ENCODE measurements at places on chromosomes 7 and 10.

- no peak for DNase-seq
These were observed 9.6 kb downstream of the NEURL1 start for GRCh38 chr10:103502849-103503660.

DNA sequence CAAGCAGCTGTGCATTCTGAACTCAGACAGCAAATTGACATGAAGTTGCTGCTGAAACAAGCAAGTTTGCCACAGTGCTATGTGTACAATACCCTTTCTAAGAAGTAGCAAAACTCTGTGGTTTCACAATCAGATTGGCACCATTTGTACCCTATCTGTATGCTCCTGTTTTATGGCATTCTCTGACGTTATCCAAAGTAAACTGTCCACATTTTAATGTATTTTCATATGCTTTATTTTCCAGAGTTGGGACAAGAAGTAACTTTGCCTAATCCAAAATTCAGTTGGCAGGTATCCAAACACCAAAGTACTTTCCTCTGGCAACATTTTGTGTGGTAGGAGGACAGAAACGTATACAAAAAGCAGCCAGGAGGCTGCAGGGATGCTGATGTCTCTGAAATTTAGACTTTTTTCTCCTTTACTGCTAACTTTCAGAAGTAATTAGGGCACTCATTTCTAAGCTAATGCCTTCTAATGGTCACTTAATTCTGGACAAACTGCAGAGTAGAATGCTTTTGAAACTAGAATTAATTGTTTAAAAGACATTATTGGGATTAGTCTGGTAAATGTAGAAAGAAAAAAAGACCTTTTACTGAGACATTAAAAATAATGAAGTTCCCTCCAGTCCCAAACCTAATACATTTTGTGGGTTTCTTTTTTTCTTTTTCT lies 414.7 kb upstream of the NRP1 start:
- DNase-seq: no peak

GRCh38 chr10:75722020-75722419 lies 290.6 kb downstream of the LRMDA start:
- DNase-seq: no peak

DNA sequence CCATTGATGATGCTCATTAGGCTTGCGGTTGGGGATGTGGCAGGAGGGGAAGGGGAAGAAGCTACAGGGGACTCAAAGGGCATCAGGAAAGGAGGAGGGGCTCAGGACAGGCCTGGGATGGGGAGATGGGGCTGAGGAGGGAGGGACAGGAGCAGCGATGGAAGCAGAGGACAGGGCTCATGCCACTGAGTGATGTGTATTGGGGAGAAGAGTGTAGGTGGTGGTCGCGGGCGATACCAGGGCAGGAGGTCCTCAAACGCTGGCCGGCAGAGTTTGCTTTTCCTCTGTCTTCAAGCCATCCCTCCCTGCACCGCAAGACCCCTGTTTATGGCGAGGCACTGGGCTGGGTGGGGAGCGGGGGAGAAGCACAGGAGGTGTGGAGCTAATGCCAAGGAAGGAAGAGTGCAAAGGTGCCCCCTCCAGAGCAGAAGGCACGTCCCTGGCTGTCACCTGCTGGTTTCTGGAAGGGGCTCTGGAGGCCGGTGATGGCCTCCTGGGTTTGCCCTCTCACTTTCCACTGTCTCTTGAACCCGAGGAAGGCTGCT lies 134.7 kb downstream of the SVIL start:
- no peak for DNase-seq

DNA sequence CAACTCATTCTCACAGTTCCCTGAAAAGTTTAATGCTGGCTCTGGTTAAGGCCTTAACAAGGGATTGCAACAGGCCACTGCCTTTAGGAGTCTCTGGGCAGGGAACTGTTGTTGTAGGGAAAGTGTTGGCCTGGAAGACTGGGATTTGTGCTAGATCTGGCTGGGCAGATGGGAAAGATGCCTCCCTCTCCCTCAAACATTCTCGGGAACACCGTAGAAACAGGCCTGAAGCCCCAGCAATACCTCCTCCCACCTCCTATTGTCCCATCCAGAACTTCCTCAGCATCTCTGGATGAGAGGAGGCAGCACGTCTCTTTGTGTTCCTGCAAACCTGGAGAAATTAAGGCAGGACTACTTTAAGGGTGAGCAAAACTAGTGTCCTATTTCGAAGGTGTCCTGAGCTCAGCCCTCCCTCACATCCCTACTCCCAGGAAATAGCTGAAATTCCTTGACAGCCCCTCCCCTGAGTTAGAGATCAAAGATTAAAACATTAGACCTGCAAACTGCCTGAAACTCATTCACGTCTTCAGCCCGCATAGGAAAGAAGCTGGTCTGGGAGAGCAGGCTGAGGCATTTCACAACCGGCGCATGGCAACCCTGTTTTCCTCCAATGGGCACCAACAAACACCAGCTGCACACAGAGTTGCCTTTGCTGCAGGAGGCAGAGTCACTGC lies 10.9 kb upstream of the MAP3K8 start:
- DNase-seq: no peak

GRCh38 chr7:157003756-157004520 lies 6.5 kb downstream of the MNX1 start:
- no peak for DNase-seq

DNA sequence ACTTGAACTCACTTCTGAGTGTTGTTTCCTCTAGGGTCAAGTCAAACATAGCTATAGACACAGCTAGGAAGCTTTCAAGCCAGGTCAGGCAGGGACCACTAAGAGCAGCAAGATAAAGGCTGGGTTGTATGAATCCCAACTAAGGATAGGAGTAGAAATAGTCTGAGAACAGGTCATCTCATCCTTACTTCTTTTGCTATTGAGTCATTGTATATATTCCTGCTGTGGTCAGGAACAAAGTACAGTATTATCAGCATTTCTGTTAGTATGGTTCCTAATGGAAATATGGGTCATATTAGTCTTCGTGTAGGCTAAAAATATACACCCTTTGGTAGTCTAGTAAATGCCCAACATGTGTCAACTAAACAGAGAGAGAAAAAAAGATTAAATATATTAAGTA lies 145.3 kb downstream of the BTAF1 start:
- no peak for DNase-seq

DNA sequence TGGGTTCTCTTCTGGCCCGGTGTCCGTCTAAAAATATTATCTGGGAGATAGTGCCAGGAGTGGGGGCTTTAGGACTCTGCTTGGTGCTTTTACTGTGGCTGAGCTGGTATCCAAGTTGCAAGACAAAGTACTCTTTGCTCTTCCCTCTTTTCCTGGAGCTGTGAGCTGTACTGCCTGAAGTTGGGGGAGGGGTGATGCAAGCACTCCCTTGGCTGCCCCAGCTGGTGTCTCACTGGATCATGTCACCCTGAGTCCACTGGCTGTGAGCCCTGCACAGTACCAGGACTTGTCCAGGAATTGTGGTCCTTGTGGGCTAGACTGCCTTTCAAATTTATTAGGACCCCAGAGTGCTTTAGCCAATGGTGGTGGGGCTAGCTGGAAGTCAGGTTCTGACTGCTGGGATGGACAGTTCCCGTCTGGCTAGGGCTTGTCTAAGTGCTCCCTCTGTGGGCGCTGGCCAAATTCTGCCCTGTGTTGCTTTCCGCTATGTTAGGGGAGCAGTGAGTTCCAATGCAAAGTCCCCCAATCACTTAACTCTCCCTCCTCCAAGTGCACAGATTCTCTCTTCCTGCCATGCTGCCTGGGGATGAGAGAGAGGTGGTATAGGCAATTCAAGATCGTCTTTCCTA lies 13.1 kb downstream of the CC2D2B start:
- no peak for DNase-seq

DNA sequence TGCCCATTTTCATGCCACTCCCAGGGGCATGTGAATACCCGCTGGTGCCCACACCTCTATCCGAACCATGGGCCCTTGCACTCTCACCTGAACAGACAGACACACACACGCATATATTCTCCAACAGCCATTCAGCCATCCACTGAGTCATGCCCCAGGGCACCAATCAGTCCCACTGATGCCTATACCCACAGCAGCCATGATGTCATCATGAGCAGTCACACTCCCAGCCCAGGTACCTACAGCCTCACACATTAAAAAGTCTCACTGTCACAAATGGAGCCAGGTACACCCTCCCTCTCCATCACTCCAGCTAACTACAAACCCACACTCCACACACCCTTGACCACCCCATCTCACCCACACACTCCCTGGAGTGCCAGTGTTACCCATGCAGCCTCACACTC lies 12.2 kb downstream of the VSIR start:
- no peak for DNase-seq

GRCh38 chr7:18855796-18856195 lies 261.6 kb downstream of the TWIST1 start:
- DNase-seq: no peak

- peak; percentile 24 for DNase-seq
These were observed 6.5 kb downstream of the ASB13 start for GRCh38 chr10:5659702-5660528.

GRCh38 chr10:127444155-127444554 lies 105.0 kb upstream of the NPS start:
- DNase-seq: no peak

GRCh38 chr10:59090817-59091622 lies 85.4 kb upstream of the PHYHIPL start:
- DNase-seq: no peak

GRCh38 chr10:31090894-31091607 lies 59.4 kb upstream of the ZNF438 start:
- peak; percentile 83 for DNase-seq

- no peak for DNase-seq
These were observed at the start of gene DENND11 for GRCh38 chr7:141702047-141702567. DENND11 (minus strand) TSS chr7:141702166; CDS start chr7:141702153, 13 bp downstream.

GRCh38 chr7:12030116-12030515 lies 181.0 kb upstream of the TMEM106B start:
- DNase-seq: no peak

DNA sequence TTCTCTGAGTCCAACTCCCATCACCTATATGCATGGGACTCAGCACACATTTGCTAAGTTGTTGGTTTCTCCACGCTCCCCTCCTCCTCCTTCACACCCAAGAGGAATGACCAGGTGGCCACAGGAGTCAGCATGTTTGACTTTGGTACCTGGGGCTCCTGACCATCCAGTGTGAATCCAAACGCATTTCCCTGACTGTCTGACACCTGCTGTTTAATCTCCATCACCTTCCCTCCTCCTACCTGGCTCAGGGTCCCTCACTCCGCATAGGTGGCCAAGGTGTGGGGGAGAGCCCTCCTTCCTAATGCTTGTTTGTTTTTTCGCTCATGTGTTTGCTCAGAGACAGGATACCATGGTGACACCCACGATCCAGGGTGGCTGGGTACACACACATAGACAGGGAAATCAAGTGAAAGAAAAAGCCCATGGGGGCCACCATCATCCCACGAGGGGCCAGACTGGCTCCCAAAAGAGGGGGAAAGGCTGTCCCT lies 194.9 kb downstream of the KCNMA1 start:
- no peak for DNase-seq

GRCh38 chr7:139725077-139725476 lies 52.7 kb downstream of the HIPK2 start:
- peak; percentile 73 for DNase-seq

DNA sequence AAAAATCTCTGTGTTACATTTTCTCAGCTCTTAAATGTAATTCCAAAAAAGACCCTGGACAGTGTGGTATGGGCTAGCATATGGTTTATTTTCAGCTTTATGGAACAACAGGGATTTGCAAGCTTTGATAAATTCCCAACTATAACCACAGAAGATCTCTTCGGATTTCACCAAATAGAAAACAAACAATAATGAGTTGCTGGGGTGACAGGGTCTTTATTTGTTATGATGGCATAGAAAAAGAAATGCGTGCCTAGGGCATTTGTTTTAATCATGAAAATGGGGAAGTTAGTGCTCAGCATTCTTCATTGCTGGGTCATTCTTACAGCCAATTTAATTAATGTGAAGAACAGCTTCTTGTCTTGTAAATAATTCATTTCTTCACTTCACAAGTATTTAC lies 139.0 kb downstream of the LRRN3 start:
- DNase-seq: no peak

Measured in GM12864 (cell line).